Lung (tissue), 17 donors: ENCODE measurements at places on chromosomes 5 and 9. TPM values are rescaled to one million over a fixed set of nuclear protein-coding genes. Genes with fewer than 3 reads are reported as not detected.

PIP5KL1 gene
- total RNA-seq: 9.0 TPM

CCDC192 gene
- not detected for total RNA-seq

SPATA6L gene
- 25.6 TPM for total RNA-seq

UBE2D2 gene
- total RNA-seq: 92.8 TPM

MSX2 gene
- total RNA-seq: 2.1 TPM

FYB1 gene
- total RNA-seq: 33.9 TPM

AKNA gene
- total RNA-seq: 47.4 TPM

DNA sequence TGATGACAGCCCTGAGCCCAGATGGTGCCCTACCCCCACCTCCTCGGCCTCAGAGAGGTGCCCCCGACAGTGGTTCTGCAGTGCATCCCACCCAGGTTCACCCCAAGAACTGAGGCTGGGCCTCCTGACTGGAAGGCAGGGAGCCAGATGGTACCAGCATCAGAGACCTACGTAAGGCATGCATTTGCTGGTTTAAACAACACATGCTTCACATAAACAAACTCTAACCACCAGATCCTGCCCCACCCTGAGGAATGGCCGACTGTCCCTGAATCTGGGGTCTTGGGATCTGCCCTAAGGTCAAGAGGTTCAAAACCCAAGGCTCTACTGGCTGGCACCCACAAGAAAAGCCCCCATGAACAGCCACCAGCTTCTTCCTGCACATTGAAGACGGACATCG is 73.3 kb downstream of the SECISBP2 start:
- H3K4me3 ChIP-seq: no peak overlapping the region
- peaks cover 3% of the 10 kb centered on the region for H3K4me1 ChIP-seq
- DNase-seq: no peak

DNA sequence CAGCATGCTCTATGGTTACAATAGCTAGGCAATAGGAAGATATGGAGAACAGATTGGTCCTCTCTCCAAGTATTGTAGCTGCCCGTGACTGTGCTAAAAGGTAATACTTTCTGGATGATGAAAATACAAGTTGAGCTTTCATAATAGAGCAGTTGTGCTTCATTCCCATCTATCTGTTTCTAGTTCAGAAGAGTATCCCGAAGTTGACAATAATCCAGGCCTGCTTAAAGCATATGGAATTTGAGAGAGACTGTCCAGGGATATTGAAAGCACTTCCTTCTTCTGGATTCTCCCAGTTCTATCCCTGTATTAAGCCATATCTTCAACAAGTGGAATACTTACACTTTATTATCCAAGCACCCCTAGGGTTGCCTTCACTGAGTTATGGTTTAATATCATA is 350.4 kb downstream of the EFNA5 start:
- H3K36me3 ChIP-seq: no peaks in the 10 kb centered on the region
- no peak overlapping the region for H3K4me3 ChIP-seq
- H3K27ac ChIP-seq: no peak overlapping the region
- H3K4me1 ChIP-seq: no peaks in the 10 kb centered on the region

- H3K4me3 ChIP-seq: no peak overlapping the region
- H3K4me1 ChIP-seq: peaks cover 19% of the 10 kb centered on the region
- no peaks in the 10 kb centered on the region for H3K27me3 ChIP-seq
- DNase-seq: no peak
These were observed 23.3 kb upstream of the KIF12 start for GRCh38 chr9:114122136-114123027.

DNA sequence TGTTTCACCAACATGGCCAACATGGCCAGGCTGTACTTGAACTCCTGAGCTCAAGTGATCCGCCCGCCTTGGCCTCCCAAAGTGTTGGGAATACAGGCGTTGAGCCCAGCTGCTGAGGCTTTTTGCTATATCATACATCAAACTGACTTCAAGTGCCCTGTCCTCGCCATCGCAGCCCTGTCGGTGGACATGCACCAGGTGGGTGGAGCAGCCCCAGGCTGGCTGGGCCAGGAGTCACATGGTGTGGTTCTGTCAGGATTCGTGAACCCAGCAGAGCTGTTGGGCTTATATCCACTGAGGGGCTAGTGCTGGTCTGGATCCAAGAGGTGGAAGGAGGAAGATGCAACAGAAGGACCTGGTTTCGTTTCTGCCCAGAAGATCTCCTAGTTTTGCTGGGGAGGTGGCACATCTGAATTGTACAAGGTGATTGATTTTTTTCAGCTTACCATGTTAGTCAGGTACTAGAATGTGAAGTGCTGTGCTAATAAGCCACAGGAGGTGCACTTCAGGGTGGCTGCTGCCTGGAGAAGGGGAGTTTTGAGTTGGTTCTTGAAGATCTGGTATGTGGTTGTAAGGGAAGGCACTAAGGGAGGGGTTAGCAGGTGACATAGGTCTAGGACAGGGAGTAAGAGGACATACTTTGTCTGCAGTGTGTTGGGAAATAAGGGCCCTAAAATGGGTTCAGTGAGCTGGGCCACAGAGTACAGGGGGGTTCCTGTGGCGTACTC is 16.1 kb downstream of the PCBD2 start:
- H3K4me3 ChIP-seq: no peak overlapping the region
- peaks cover 5% of the 10 kb centered on the region for H3K36me3 ChIP-seq
- H3K27ac ChIP-seq: peak overlapping the region; percentile 55
- DNase-seq: peak; percentile 21
- H3K27me3 ChIP-seq: no peaks in the 10 kb centered on the region

- no peak overlapping the region for H3K4me3 ChIP-seq
- H3K36me3 ChIP-seq: no peaks in the 10 kb centered on the region
- no peaks in the 10 kb centered on the region for H3K27me3 ChIP-seq
- H3K27ac ChIP-seq: no peak overlapping the region
- peaks cover 17% of the 10 kb centered on the region for H3K4me1 ChIP-seq
- DNase-seq: no peak
These were observed 105.1 kb downstream of the MAST4 start for GRCh38 chr5:66701244-66701643.

DNA sequence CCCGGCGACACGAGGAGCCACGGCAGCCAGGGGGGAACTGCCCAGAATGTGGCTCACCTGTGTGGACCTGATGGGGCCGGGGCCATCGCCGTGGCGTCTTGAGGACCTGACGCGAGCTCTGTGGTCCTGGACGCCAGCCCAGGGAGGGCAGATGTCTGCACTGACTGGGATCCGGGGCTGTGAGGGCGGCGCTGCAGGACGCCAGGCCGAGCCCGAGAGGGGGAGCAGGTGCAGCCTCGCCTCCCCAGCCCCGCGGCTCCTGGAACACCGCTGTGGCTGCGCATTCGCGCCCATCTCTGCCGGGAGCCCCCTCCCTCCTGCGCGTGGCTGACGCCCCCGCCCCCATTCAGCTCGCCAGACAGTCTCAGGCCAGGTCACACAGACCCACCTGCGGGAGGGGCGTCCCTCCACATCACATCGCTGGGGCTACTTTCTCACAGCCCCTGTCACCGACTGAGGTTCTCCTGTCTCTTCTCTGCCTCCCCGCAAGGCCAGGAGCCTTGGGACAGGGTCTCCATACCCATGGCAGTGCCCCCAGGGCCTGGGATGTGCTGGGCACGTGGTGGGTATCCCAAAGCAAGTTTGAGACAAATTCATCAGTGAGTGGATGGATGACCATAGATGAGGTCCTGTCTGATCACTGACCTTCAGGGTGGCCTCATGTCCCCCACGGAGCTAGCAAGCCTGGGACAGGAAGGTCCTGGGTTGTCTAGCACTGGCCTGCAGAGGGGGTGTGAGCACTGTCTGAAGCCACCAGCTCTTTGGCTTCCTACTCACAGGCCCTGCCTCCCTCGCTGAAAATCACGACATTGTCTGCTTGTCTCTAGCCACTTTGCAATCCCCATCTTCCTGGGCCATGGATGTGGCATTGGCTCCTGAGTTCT is 47.3 kb downstream of the RASGEF1C start:
- H3K27me3 ChIP-seq: no peaks in the 10 kb centered on the region
- no peaks in the 10 kb centered on the region for H3K36me3 ChIP-seq
- DNase-seq: no peak
- no peak overlapping the region for H3K4me3 ChIP-seq
- no peak overlapping the region for H3K27ac ChIP-seq
- no peaks in the 10 kb centered on the region for H3K4me1 ChIP-seq

GRCh38 chr9:69937360-69937759 is 106.3 kb upstream of the MAMDC2 start:
- H3K4me1 ChIP-seq: no peaks in the 10 kb centered on the region
- no peaks in the 10 kb centered on the region for H3K27me3 ChIP-seq
- DNase-seq: no peak

DNA sequence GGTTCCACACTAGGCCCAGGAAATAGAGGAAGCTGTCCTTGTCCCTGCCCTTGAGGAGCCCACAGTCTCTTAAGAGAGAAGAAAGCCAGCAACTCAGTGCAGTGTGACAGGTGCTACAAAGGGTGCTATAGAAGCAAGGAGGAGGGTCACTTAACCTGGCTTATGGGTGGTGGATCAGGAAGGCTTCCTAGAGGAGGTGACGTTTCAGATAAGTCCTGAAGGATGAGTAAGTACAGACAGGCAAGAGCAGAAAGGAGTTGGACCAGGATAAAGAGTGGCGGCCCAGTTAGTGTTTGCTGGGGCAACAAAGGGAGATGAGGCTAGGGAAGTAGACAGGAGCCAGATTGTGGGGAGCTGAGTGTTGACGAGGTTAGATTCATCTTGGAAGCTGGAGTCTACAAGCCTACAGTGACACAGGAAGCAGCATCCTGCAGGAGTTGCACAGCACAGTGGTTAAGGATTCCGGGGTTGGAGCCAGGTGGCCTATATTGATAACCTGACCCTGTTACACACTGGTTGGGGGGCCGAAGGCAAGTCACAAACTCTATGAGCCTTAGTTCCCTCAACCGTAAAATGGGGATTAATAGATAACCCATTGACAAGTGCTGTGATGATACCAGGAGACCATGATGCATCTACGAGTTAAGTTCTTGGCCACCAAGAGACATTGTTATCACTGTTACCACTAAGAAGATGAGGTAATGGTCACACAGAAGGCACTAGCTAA is 5.4 kb upstream of the LHX6 start:
- no peak for DNase-seq
- H3K27ac ChIP-seq: no peak overlapping the region
- no peaks in the 10 kb centered on the region for H3K4me1 ChIP-seq
- H3K4me3 ChIP-seq: no peak overlapping the region
- H3K36me3 ChIP-seq: peaks cover 3% of the 10 kb centered on the region

GRCh38 chr5:62432621-62433064 is 20.1 kb downstream of the IPO11 start:
- H3K4me3 ChIP-seq: no peak overlapping the region
- H3K36me3 ChIP-seq: peaks cover 1% of the 10 kb centered on the region
- peaks cover 10% of the 10 kb centered on the region for H3K4me1 ChIP-seq
- no peak for DNase-seq
- no peaks in the 10 kb centered on the region for H3K27me3 ChIP-seq

DNA sequence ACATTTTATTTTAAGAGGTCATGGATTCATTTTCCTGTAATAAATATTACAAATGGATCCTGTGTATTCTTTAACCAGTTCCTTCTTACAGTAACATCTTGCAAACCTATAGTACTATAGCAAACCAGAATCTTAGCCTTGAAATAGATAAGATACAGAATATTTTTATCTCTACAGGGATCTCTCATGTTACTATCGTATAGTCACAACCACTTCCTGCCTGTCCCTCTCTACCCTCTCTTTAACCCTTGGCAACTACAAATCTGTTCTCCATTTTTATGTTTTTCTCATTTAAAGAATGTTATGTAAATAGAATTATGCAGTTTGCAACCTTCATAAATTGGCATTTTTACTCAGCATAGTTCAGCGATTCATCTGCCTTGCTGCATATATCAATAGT is 454.0 kb downstream of the DIRAS2 start:
- no peak overlapping the region for H3K4me3 ChIP-seq
- H3K27ac ChIP-seq: no peak overlapping the region
- H3K4me1 ChIP-seq: no peaks in the 10 kb centered on the region

DNA sequence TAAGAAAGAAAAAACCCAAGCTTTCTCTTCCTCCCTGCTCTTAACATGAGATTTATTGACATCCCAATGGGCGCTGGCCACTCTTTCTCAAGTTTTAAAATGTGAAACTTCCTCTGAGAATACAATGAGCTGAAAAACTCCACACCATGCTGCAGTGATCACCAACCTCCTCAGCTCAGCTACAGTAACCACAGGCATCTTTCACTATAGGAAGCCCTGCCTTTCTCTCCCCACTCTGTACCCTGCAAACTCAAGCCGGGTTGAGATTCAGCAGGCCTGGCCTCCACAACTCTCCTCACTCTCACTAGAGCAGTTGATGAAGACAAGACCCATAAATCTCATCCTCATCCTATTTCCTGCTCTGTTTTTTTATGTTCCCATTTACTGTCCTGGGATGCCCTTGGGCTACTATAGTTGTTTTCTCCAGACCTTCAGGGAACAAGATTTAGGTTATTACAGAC is 48.3 kb downstream of the SH3TC2 start:
- H3K27me3 ChIP-seq: no peaks in the 10 kb centered on the region
- no peak for DNase-seq
- H3K4me3 ChIP-seq: no peak overlapping the region
- H3K36me3 ChIP-seq: no peaks in the 10 kb centered on the region
- H3K4me1 ChIP-seq: no peaks in the 10 kb centered on the region

- no peaks in the 10 kb centered on the region for H3K4me1 ChIP-seq
- H3K27ac ChIP-seq: no peak overlapping the region
- no peaks in the 10 kb centered on the region for H3K27me3 ChIP-seq
- peaks cover 37% of the 10 kb centered on the region for H3K36me3 ChIP-seq
- no peak overlapping the region for H3K4me3 ChIP-seq
These were observed 2.6 kb downstream of the PPP1R26 start for GRCh38 chr9:135482015-135482754.

DNA sequence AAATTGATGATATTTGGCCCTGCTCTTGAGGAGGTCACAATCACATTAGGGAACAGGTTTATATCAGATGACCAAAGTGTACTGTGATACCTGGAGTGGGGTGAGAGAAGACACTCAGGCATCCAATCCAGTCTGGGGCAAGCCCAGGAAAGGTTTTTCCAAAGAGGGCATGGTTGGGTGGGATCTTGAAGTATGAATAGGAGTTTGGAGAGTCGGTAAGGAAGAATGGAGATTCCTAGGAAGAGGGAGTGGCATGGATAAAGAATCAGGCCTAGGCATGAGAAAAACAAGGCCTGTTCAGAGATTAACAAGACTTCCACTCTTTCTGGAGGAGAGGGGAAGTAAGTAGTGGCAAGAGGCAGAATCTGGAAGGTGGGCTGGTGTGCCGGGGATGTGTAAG is 91.1 kb downstream of the MVB12B start:
- H3K36me3 ChIP-seq: no peaks in the 10 kb centered on the region
- no peaks in the 10 kb centered on the region for H3K27me3 ChIP-seq
- H3K4me1 ChIP-seq: no peaks in the 10 kb centered on the region
- no peak overlapping the region for H3K4me3 ChIP-seq
- no peak for DNase-seq

GRCh38 chr9:34591917-34592866 is 2.7 kb upstream of the CNTFR start:
- H3K27ac ChIP-seq: no peak overlapping the region
- peaks cover 19% of the 10 kb centered on the region for H3K4me1 ChIP-seq
- DNase-seq: no peak
- H3K4me3 ChIP-seq: no peak overlapping the region
- no peaks in the 10 kb centered on the region for H3K27me3 ChIP-seq

DNA sequence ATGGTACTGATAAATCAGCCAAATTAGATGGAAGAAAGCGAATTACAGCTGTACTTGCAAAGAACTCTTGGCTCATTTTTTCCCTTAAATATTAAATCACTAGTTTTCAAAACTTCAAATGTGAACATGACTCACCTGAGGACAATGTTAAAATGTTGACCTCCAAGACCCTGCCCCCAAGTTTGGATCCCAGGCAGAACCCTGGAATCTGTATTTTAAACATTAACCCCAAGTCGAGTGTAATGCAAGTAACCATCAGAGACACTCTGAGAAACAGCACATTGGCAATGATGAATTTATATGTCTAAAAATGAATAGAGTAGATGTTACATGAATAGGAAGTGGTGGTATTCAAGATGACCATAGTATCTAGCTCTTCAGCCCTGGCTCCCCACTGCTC is 2.3 kb upstream of the CD274 start:
- no peak overlapping the region for H3K27ac ChIP-seq
- H3K4me3 ChIP-seq: no peak overlapping the region
- no peaks in the 10 kb centered on the region for H3K36me3 ChIP-seq
- no peak for DNase-seq
- H3K4me1 ChIP-seq: no peaks in the 10 kb centered on the region
